Stimulated activated CD4-positive, alpha-beta T cell treated with anti-CD3 and anti-CD28 coated beads, Interleukin-15, amount 100 ng/mL, for 48 hours (primary cell): ENCODE measurements at places on chromosomes 11 and 22.
A peak's percentile ranks its signal among the peaks of the same experiment; 100 is the strongest.

GRCh38 chr11:1791912-1792311 lies 28.2 kb upstream of the CTSD start:
- DNase-seq, result no peak

DNA sequence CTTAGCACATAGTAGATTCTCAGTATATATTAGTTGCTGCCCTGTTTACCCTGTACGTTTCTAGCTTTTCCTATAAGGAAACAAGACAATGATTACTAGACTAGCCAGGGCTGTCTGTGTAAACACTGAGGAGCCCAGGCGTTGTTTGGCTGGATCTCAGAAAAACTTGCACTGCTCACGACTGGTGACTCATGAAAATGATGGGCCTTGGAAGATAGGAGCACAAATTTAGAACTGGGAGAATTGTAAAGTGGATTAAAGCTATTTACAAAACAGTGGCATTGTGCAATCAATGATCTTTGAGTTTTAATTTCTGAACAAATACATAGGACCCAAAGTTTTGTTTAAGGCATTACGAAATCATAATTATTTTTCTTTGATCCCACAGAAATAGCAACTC lies 276.9 kb downstream of the FAM76B start:
- DNase-seq, result no peak

DNA sequence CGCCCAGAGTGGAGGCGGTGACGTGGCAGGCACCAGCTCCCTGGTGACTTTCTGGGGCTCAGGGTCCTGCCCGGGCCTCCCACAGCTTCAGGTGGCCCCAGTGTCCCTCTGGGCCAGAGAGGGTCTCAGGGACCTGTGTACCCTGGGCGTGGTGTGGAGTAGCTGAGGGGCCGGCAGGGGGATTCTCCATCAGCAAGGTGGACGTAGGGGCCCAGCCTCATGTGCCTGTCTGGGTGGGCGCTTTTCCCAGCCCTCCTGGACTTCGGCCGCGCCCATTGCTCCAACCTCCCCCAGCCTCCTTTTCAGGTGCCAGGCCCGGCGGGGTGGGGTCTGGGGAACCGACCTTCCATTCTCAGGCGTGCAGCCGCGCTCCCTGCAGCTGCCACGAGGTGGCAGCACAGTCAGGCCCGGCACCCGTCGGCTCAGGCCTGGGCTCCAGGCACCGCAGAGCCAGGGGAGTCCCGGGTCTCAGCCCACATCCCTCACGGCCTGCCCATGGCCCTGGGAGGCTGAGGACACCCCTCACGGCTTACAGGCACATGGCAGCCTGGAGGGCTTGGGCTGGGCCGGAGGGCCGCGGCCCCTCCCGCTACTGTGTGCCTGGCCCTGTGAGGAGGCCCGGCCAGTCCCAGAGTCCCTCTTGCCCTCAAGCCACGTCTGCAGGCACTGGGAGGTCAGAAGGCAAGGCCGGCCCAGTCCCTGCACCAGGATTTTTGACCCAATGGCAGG lies 19.9 kb upstream of the MUC5B start:
- DNase-seq, result peak; percentile 32

- no peak for DNase-seq
Observed at GRCh38 chr11:75740681-75741080, 23.0 kb downstream of the MOGAT2 start.

DNA sequence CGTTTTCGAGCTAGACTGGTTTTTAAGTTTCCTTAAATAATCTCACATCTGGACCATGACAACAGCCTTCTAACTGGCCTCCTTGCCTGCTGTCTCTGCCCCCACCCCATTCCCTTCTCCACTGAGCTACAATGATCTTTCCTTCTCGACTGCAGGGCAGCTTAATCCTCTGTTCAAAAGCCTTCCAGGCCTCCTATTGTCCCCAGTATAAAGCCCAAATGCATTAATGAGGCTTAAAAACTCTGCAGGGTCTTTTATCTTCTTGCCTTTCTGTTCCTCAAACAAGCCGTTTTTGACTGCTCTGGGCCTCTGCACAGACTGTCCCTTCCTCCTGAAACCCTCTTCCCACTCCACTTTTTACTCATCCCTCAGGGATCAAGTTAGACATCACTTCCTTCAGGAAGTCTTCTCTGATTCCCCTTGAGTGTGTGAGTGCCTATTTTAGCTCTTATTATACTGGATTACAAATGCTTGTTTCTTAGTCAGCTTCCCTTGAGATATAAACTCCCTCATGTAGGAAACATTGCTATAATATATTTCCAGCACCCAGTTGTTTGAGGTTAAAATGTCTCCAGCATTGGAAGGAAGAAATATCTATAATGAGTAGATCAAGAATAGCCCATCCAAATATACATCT lies 23.6 kb upstream of the PAMR1 start:
- no peak for DNase-seq

DNA sequence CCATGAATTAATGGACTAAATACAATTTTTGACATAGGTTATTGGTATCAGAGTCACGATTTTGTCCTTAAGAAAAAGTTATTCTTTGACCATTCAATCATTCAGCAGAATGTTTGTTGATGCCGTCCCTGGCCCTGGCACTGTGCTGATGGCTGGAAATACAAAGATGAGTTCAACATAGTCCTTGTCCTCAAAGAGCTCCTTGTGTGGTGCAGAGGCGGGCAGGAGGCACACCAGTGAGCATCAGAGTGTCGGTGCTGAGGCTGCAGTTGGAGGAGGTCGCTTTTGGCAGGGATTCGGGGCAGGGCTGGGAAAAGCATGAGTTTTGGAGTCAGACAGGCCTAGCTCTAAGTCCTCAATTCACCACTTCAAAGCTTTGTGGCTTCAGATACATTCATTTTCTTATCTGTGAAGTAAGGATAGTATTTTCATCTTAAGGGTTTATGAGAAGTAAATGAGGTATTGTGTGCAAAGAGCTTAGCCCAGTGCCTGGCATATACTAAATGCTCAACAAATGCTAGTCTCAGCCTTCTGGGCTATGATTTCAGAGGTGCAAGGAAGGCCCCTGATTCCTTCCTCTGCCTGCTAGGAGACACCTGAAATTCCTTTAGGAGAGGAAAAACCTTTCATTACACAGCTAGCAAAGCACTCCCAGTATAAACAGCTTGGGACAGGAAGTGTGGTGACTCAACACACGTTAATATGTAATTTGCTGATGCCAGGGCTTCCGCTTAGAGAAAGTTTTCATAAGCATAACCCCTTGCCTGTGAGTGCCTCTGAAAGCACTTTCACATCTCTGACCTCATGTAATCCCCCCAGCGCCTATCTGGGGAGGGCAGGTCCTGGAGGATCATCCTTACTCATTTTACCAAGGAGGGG lies 113.8 kb downstream of the NECTIN1 start:
- no peak for DNase-seq

GRCh38 chr22:38773363-38773946 lies 17.7 kb upstream of the SUN2 start:
- no peak for DNase-seq
